ENCODE measurements at places on chromosomes 7 and 10. TPM values are rescaled to one million over a fixed set of nuclear protein-coding genes. Genes with fewer than 3 reads are reported as not detected.

PIK3AP1 gene
- 3.9 TPM for polyA plus RNA-seq

BICC1 gene
- 5.9 TPM for polyA plus RNA-seq

BUB3 gene
- polyA plus RNA-seq, result 79.5 TPM

GPR37 gene
- 19.3 TPM for polyA plus RNA-seq

Measured in spinal cord (tissue), 10 donors.